ENCODE measurements at places on chromosomes 5 and 9. TPM values are rescaled to one million over a fixed set of nuclear protein-coding genes. Genes with fewer than 3 reads are reported as not detected.
A peak's percentile ranks its signal among the peaks of the same experiment; 100 is the strongest.

TNFSF15 gene
- 0.81 TPM for total RNA-seq

C8G gene
- 0.90 TPM for total RNA-seq

C5orf46 gene
- total RNA-seq = 39.5 TPM

SLC25A2 gene
- 0.69 TPM for total RNA-seq

DNA sequence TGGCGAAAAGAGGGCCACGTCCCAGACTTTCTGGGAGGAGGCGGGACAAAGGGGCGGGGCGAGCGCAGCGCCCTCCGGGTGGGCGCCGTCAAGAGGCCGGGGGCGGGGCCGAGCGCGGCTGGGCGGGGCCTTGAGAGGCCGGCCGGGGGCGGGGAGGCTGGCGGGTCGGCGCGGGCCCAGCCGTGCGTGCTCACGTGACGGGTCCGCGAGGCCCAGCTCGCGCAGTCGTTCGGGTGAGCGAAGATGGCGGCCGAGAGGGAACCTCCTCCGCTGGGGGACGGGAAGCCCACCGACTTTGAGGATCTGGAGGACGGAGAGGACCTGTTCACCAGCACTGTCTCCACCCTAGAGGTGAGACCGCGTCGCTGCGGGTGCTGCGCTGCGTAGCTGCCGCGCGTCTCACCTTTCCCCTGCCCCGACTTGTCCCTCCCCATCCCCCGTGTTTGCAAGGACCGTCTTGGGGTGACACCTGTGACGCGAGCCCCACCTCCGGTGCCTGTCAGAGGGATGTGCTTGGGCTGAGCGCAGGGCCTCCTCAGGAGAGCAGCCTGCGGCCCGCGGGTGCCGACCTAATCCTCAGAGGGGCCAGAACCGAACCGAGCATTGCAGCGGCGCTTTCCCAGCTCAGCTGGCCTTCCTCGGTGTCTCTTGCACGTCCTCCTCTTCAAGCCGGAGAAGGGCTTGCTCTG, at the start of gene SNX2:
Gene SNX2 (plus strand): TSS at position 220 of the 689 bp plus-strand sequence. CDS start 24 bp downstream, at position 244.
- peak; percentile 99 for DNase-seq
- H3K27ac ChIP-seq = peak within 1 kb of the TSS; percentile 15
- H3K36me3 ChIP-seq = no peaks in the 10 kb centered on the region
- peak within 1 kb of the TSS; percentile 82 for H3K4me3 ChIP-seq

DNA sequence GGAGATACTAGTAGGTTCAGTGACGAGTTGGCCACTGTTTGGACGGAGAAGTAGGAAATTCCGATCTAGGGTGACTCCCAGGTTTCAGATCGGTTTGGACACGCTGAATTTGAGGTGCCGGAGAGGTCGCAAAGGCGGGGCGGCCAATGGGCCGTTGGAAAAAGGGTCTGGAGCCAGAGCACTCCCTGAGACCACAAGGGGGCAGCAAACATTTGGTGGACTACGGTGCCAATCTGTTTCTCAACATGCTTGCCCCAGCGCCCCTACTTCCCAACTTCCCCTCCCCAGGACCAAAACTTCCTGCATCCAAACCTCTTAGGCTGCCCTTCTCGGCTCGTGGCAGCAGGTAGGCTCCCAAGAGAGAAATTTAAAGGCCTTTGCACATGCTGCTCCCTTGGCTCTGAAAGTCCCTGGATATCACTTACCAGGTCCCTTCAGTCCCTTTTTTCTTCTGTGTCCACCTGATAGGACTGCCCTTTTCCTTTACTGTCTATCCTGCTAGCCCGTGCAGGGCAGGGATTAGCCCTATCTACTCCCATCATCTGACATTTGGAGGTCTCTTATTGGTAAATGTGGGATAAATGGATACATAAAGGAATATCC, 992 bp upstream of the RPP25L start:
- DNase-seq = peak; percentile 88
- no peaks in the 10 kb centered on the region for H3K27me3 ChIP-seq
- no peaks in the 10 kb centered on the region for H3K36me3 ChIP-seq
- peak overlapping the region; percentile 37 for H3K4me3 ChIP-seq

DNA sequence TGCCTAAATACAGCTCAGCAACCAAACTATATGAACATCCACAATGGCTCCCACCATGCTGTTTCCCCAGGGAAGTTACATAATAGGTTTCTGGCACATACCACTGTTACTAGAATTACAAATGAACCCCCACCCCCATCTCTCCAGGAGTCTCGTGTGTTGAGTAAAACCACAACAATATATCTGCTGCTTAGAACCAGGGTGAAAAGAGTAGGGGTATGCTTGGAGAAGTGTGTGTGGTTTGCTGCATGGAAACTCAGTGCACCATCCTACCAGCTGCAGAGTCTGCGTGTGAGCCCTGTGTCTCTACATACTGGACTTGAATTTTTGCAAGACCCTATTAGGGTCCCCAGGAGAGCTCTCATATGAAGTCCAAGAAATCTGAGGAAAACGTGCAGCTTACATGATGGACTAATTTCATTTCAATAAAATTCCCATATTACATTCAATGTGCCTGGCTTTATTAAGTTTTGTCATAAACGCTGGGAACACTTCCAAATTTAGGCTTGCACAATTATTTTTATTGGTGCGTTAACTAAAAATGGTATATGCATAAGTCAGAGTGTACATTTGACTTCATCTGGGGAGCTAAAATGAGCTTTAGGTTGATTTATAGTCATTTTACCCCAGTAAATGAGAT, 104.5 kb upstream of the NFIB start:
- no peak overlapping the region for H3K4me3 ChIP-seq
- H3K27ac ChIP-seq = no peak overlapping the region
- DNase-seq = no peak

DNA sequence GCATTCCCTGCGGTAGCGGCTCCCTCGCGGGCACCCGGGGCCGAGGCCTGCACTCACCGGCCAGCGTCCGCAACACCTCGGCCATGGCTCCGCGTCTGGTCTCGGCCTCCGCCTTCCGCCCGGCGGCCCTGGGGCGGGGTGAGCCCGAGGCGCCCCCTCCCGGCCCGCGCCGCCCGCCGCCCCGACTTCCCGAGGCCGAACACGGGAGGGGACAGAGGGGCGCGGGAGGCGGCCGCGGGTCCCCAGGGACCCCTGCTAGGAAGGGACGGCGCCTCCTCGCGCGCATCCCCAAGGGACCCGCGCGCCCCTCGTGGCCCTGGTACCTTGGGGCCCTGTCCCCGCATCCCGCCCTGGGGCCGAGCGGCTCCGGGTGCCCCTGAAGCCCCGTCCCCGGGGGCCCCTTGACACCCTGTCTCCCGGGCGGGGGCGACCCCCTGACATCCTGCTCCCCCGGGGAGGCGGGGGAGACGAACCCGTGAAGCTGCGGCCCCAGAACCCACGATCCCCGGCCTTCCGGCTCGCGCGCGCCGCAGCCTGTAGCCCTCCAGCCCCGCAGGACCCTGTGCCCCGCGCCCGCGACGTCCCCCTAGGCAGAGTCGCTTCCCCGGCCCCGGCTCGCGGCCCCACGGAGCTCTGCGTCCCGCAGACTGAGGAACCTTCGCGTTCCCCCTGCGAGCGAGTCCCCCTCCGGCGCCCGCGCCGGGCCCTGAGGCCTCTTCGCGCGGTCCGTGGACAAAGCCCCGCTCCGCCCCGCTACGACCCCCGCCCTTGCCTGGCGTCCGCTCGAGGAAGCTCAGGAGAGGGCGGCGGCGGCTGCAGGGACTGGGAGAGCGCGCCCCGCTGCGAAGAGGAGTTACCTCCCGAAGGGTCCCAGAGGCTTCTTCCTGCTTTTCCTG, at the start of gene ABO:
Gene ABO (minus strand): TSS at position 97 of the 896 bp plus-strand sequence.
- H3K36me3 ChIP-seq = no peaks in the 10 kb centered on the region
- no peak within 1 kb of the TSS for H3K4me3 ChIP-seq
- no peak within 1 kb of the TSS for H3K27ac ChIP-seq
- no peaks in the 10 kb centered on the region for H3K4me1 ChIP-seq
- H3K27me3 ChIP-seq = peaks cover 3% of the 10 kb centered on the region

DNA sequence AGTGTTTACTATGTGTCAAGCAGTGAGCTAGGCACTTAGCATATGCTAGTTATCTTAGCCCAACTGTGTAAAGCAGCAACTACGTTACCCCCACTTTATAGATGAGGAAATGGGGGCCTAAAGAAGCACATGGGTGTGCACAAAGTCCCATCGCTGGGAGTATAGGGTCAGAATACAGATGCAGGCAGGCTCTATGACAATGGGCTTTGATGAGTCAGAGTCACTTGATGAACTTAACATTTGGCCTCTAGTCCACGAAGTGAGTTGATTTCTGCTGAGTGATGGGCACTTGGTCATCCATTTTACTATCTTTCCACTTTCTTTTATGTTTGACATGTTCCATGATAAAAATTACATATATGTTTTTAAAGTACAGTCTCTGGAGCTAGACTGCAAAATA, 204.3 kb downstream of the TRIM32 start:
- no peaks in the 10 kb centered on the region for H3K27me3 ChIP-seq
- H3K36me3 ChIP-seq = no peaks in the 10 kb centered on the region
- no peak overlapping the region for H3K4me3 ChIP-seq
- no peak for DNase-seq
- no peaks in the 10 kb centered on the region for H3K4me1 ChIP-seq

DNA sequence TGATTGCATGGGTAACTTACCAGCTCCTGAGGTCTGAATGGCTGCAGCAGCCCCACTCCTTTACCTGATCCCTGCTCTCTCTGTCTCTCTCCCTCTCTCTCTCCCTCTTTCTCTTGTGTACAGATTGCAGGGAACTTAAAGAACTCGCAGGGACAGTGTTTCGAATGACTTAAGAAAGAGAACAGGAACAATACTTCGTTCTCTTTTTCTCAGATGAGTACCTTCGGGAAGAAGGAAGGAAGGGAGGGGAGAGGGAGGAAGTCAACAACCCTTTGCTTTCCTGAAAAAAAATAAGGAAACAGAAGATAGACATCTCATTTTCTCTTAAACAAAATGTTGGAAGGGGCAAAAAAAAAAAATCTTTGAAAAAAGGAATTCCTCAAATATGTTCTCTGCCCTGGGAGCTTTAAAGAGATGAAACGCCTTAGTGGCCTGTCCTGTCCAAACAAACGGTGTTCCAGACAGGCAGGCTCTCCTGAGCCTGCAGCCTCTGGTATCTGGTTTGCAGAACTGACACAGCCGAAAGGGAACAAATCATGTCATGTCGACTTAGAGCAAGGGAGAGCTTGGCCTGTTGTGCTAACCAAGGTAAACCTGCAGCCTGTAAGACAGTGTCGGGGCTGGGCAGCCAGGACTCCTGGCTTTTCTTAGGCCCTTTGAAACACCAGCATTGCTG, at the start of gene ZNF366:
Gene ZNF366 (minus strand): TSS at position 180 of the 676 bp plus-strand sequence. CDS start 45,914 bp downstream, outside the sequence.
- H3K36me3 ChIP-seq = no peaks in the 10 kb centered on the region
- no peak for DNase-seq
- no peak within 1 kb of the TSS for H3K4me3 ChIP-seq
- H3K27ac ChIP-seq = no peak within 1 kb of the TSS
- H3K4me1 ChIP-seq = no peaks in the 10 kb centered on the region

DNA sequence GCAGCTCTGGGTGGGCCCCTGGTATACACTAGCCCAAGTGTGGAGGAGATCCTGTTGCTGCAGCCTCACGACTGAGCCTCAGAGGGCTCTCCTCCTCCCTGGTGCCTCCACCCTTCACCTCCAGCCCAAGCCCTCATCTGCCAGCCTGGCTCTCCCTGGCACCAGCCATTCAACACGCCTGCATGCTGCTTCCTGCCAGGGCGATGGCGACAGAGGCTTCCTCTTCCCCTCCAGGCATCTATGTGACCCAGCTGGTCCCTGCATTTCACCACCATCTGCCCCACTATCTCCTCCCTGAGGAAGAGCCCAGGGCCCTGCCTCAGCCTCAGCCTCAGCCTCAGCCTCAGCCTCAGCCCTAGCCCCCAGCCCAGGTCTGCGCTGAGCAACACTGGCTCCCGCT, 54.8 kb upstream of the ANGPTL2 start:
- H3K27ac ChIP-seq = no peak overlapping the region
- H3K4me1 ChIP-seq = no peaks in the 10 kb centered on the region
- no peaks in the 10 kb centered on the region for H3K27me3 ChIP-seq
- no peak for DNase-seq
- no peak overlapping the region for H3K4me3 ChIP-seq
- H3K36me3 ChIP-seq = no peaks in the 10 kb centered on the region

DNA sequence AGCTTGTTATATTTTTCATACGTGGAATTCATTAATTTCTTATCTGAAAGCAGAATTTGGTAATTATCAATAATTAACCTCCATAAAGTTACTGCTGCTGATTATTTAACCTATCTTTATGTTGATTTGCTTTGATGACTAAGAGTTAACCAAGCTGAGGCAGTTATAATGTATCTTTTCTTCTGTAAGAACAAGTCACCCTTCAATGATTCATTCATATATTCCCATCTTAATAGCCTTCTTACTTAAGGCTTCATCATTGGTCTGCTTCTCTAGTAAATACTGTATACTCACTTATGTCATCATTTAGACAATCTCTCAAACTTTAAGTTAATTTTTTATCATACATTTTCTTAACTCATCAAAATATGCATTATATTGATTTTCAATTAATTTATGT, 592.2 kb downstream of the ANXA1 start:
- H3K4me3 ChIP-seq = no peak overlapping the region
- H3K4me1 ChIP-seq = no peaks in the 10 kb centered on the region
- H3K27me3 ChIP-seq = no peaks in the 10 kb centered on the region
- H3K36me3 ChIP-seq = no peaks in the 10 kb centered on the region
- DNase-seq = no peak

DNA sequence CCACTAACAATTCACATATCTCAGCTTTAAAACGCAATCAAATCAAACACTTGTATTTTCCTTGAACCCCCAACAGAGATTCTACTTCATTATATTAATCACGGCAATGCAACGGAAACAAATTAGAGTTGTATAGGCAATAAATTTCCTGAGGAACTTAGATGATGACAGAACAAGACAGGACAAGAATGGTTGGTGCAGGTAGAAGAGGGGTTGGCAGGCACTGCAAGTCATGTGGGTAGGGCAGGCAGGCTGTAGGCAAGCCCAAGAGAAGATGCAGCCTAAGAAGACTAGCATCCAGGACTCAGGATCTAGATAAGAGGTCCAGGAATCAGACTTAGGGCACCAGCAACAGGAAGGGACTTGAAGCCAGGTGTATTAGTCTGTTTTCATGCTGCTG, 16.6 kb upstream of the FEM1C start:
- no peaks in the 10 kb centered on the region for H3K36me3 ChIP-seq
- no peak for DNase-seq
- H3K27me3 ChIP-seq = peaks cover 2% of the 10 kb centered on the region
- H3K27ac ChIP-seq = no peak overlapping the region
- no peaks in the 10 kb centered on the region for H3K4me1 ChIP-seq

GRCh38 chr9:126724226-126724625, 80.6 kb upstream of the ZBTB43 start:
- no peaks in the 10 kb centered on the region for H3K4me1 ChIP-seq
- H3K27ac ChIP-seq = no peak overlapping the region
- no peaks in the 10 kb centered on the region for H3K36me3 ChIP-seq
- no peak overlapping the region for H3K4me3 ChIP-seq
- H3K27me3 ChIP-seq = no peaks in the 10 kb centered on the region

GRCh38 chr5:171825051-171825450, 39.4 kb downstream of the SMIM23 start:
- H3K27ac ChIP-seq = no peak overlapping the region
- H3K4me1 ChIP-seq = no peaks in the 10 kb centered on the region
- no peak overlapping the region for H3K4me3 ChIP-seq
- H3K36me3 ChIP-seq = no peaks in the 10 kb centered on the region
- no peaks in the 10 kb centered on the region for H3K27me3 ChIP-seq

- H3K4me3 ChIP-seq = no peak overlapping the region
- no peaks in the 10 kb centered on the region for H3K27me3 ChIP-seq
- no peaks in the 10 kb centered on the region for H3K36me3 ChIP-seq
- DNase-seq = no peak
- H3K4me1 ChIP-seq = no peaks in the 10 kb centered on the region
- H3K27ac ChIP-seq = no peak overlapping the region
Observed at GRCh38 chr5:3107156-3107611, 355.7 kb upstream of the IRX2 start.
